CD4-positive, alpha-beta T cell treated with Interleukin-15 for 1 hour (primary cell): ENCODE measurements at places on chromosomes 6 and 20.

- DNase-seq = no peak
These were observed 10.6 kb upstream of the CD83 start for GRCh38 chr6:14107000-14107399.

GRCh38 chr20:32600681-32601237 lies 15.6 kb upstream of the NOL4L start:
- DNase-seq = no peak

DNA sequence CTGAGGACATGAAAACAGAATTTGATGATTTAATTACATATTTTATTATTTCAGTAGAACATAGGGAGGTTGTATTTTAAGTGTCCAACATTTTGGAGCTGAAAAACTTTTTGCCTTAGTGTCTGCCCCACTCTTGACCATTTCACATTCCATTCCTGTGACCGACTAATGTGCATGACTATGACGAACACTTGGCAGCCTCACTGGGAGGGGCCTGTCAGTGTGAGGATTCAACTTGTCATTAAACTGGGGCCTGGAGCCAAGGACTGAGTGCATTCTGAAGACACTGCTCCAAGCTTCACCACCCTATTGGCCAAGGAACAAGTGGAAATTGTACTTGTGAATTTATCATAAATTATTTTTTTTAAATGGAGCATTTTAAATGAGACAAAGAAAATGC lies 661.3 kb downstream of the BCKDHB start:
- no peak for DNase-seq

DNA sequence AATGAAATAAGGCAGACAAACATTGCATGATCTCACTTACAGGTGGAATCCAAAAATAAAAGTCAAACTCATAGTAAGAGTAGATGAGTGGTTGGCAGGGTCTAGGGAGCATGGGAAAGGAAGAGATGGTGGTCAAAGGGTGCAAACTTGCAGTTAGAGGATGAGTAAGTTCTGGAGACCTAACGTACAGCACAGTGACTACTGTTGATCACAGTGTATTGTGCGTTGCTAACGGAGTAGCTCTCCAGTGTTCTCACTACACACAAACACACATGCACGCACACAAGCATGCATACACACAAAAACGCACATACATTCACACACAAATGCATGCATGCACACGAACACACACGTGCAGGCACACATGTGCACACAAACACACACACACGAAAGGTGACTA lies 54.9 kb downstream of the LY86 start:
- DNase-seq = no peak

- no peak for DNase-seq
These were observed 492.1 kb downstream of the MAFB start for GRCh38 chr20:40196846-40197436.

DNA sequence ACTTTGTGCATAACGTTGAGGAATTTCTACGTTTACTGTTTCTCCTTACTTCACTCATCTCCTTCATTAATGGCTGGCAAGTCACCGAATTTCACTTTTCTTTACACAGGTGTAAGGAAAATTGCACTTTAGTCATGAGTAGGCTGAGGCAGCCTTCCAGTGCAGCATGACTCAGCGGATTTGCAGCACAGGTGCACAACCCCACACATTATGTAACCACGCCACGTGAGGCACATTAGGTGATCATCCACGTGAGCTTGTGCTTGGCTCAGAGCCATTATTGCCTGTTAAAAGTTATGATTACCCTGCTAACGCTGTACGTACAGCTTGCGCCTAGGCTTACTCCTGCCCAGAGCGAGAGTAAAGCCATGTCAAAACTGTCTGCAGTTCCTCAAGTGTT lies 158.8 kb downstream of the NKAIN2 start:
- no peak for DNase-seq

DNA sequence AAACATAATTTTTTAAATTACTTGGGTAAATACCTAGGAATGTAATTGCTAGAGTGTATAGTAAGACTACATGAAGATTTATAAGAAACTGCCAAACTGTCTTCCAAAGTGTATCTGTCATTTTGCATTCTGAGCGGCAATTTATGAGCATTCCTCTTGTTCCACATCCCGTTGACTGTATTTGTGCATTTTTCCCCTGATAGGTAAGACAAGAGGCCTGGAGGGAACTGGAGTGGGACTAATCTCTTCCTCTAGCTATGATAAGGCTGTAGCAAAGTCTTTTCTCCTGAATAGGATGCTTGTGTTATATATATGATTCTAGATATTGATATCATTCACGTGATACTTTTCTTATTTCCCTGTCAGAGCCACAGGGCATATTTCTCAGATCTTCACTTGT lies 1557.5 kb downstream of the GRIK2 start:
- no peak for DNase-seq

- DNase-seq = no peak
These were observed 23.9 kb upstream of the AHI1 start for GRCh38 chr6:135521431-135521830.

GRCh38 chr6:84902354-84902928 lies 138.0 kb upstream of the TBX18 start:
- DNase-seq = no peak

GRCh38 chr6:30463651-30464618 lies 25.4 kb upstream of the HLA-E start:
- peak; percentile 74 for DNase-seq

DNA sequence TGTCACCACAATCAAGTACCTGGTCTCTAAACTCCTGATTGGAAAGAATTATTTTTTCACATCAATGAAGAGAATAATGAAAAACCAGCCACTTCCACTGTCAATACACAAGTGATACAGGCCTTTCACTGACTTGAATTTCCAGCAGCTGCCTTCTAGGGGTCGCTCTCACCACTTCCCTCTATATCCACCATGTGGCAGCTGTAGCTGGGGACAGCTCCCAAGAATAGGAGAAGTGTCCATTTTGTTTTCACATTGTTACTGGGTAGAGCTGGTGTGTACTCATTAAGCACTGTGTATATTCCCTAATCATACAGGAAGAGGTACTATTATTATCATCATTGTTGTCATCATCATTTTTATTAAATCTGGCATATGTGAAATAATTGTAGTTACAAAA lies 438.4 kb upstream of the SPTLC3 start:
- no peak for DNase-seq

DNA sequence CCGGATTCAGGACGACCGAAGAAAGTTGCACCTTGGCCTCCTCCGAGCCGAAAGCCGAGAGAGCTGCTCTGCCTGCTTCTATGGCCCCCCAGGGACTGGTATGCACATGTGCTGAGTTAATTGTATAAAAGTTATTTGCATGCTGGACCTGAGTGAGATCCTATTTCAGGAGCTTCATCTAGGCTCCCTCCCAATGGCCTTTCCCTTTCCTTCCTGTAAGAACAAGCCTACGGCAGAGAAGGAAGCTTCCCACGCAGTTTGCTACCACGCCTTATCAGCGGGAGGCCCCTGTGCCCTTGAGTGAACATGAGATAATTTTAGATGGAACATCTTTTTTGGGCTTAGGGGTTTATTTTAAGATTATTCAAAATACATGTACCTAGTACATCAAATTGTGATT lies 65.9 kb downstream of the RIN2 start:
- DNase-seq = no peak

GRCh38 chr6:46655803-46656202 lies 3.0 kb downstream of the SLC25A27 start:
- no peak for DNase-seq

DNA sequence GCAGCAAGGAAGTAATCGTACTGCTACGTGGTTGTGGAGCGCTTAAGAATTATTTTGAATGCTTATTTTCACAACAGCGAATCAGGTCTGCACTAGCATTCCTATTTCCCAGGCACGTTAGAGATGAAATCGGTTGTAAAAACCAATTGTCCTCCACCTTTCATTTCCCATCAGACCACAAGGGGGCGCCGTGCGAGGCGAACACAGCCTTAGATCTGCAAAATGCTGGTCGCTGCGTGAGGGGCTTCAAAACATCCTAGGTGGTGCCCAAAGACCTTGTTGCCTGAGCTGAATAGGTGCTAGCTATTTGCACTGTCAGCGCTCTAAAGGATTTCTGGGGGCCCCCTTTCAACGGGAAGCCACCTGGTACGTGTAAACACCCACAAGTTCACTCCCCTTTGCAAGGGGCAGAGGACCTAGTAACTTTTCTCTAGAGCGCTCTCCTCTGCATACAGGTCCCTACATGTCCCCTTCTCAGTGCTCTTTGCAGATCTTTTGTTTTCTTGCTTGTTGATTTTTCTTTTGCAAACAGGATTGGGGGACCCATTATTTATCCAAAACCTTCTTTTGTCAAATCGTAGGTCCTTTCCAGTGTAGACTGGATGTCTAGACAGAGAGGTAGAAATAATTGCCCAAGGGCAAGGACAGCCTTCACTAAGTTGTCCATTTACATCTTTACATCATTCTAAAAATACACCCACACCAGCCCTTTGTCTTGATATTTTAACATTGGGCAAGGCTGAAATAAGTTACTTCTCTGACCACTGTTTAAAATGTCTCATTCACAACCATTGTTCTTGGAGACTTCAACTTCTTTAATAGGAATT lies 59.8 kb downstream of the NEDD9 start:
- peak; percentile 58 for DNase-seq
